ENCODE measurements at places on chromosomes 6 and 20. TPM values are rescaled to one million over a fixed set of nuclear protein-coding genes. Genes with fewer than 3 reads are reported as not detected.

HAO1 gene
- 0.13 TPM for total RNA-seq

MATN4 gene
- total RNA-seq, result 0.15 TPM

SLC32A1 gene
- not detected for total RNA-seq

HLA-A gene
- 397 TPM for total RNA-seq

BMP6 gene
- 13.6 TPM for total RNA-seq

MICB gene
- total RNA-seq, result 72.1 TPM

FOXQ1 gene
- total RNA-seq, result 11.7 TPM

PROCR gene
- 38.0 TPM for total RNA-seq

GRCh38 chr20:48686238-48687116 lies 141.3 kb downstream of the PREX1 start:
- no peak for DNase-seq

- no peak for DNase-seq
Measured at GRCh38 chr20:43988451-43988850, 73.8 kb downstream of the TOX2 start.

GRCh38 chr6:134523051-134523450 lies 205.1 kb upstream of the SGK1 start:
- no peak for DNase-seq

DNA sequence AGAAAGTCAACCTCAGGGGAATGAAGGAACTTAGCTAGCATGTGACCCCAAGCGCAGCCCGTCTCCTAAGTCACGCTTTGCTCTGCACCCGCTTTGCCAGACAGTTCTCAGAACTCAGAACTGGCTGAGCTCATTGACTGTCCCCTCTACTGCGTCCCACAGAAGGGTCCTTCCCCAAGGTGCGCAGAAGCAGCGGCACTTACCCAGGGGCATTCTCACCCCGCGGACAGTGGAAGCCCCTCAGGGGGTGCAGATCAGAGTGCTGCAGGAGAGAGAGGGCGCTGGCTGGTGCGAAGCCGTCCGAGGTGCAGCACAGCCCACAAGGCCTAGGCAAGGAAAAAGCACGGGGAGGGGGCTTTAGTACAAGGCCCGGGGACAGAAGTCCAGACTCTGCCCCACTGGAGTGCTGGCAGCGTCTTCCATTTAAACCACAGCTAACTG lies 807 bp downstream of the SNHG17 start:
- no peak for DNase-seq

GRCh38 chr6:610882-611281 lies 46.0 kb downstream of the HUS1B start:
- DNase-seq, result no peak

DNA sequence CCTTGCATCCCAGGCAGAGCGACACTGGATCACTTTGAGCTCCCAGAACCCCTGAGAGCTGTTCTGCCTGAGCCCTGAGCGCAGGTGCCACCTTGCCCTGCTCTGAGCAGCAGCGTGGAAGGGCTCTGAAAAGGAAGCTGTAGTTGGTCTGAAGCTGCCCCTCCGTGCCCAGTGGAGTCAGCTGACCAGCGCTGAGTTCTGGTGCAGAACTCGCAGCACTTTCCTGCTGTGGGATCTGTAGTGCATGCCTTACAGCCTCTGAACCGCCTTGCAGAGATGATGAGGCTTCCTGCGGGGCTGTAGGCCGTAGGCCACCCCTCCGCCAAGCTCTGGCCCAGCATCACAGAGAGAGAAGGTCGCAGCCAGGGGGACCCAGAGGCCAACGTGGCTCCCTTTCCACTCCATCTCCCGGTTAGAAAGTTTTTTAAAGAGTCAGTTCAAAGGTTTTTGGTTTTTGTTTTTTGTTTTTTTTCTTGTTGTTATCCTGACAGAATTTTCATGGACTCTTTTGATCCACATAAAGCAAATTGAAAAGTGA lies 158.3 kb upstream of the CST7 start:
- no peak for DNase-seq

DNA sequence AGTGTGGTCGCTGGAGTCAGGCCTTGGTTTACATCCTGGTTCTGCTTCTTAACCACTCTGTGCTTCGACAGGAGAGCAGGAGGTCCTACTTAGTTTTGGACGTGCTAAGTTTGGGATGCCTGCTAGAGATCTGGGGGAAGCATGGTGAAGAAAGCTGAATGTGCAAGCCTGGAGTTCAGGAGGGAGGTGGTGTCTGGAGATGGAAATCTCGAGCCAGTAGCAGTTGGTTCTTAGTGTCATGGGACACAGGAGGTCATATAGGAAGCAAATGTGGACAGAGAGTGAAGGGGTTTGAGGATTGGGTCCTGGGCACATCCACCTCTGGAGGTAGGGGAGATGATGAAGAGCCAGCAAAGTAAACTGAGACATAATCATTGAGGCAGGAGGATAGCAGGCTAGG lies 131.4 kb downstream of the SYCP2 start:
- no peak for DNase-seq

DNA sequence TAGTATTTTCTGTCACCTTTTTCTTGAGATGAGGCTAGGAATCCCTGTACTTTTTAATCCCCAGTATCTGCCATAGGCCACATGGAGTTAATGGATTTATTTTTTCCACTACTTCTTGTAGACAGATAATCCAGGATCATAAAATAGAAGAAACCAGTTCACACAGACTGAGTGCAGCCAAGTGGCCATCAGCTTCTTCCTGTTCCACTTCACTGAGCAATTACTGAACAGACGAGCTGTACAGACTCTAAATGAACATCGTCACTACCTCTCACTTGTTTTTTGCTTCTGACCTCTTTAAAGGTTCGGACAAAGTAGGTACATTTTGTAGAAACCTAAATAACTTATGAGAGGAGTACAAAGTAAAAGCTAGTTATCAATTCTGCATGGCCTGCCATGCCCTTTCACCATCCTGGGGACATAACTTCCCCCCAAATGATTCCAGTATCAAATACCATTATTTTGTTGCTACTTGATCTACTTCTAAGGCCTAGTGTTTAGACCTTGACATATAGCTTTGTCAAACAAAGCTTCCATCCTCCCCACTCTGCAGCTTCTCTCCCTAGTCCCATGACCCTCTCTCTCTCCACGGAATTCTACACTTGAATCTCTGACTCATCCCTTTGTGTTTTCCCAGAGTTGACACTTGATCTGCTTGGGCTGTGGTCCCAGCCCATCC lies 34.4 kb upstream of the ARHGAP18 start:
- no peak for DNase-seq

GRCh38 chr20:21702016-21702415 lies 3.4 kb upstream of the PAX1 start:
- no peak for DNase-seq
